Breast epithelium (tissue), 4 donors: ENCODE measurements at places on chromosomes 3 and 15.

DNA sequence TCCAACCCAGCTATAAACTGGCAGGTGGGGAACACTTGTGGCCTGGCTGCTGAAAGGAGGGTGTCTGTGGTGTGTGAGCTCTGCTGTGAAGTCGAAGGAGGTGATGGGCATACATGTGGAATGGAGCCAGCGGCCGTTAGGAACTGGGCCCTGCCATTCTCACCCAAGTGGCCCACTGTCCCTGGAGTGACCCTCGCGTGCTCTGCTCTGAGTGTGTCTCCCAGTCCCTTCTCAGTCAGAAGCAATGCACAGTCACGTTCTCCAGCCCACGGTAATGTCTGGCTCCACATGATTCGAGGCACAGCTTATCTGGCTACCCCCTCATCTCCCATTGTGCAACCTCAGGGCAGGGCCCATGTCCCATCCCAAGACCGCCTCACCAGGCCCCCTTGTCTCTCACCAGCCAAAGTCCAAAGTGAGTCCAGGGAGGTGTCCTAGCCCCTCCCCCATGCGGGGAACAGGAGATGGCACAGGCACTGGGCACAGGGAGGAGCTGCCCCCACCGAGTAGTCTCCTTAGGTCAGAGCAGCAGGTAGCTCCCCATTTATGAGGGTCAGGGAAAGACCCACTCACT is 62.9 kb downstream of the ZNF445 start:
- no peak overlapping the region for H3K4me3 ChIP-seq
- H3K27me3 ChIP-seq: no peaks in the 10 kb centered on the region
- H3K27ac ChIP-seq: no peak overlapping the region
- no peaks in the 10 kb centered on the region for H3K36me3 ChIP-seq

- H3K4me3 ChIP-seq: no peak overlapping the region
- no peaks in the 10 kb centered on the region for H3K27me3 ChIP-seq
- H3K4me1 ChIP-seq: no peaks in the 10 kb centered on the region
- no peak for DNase-seq
- no peaks in the 10 kb centered on the region for H3K36me3 ChIP-seq
Measured at GRCh38 chr3:193704431-193704830, 111.4 kb downstream of the OPA1 start.

DNA sequence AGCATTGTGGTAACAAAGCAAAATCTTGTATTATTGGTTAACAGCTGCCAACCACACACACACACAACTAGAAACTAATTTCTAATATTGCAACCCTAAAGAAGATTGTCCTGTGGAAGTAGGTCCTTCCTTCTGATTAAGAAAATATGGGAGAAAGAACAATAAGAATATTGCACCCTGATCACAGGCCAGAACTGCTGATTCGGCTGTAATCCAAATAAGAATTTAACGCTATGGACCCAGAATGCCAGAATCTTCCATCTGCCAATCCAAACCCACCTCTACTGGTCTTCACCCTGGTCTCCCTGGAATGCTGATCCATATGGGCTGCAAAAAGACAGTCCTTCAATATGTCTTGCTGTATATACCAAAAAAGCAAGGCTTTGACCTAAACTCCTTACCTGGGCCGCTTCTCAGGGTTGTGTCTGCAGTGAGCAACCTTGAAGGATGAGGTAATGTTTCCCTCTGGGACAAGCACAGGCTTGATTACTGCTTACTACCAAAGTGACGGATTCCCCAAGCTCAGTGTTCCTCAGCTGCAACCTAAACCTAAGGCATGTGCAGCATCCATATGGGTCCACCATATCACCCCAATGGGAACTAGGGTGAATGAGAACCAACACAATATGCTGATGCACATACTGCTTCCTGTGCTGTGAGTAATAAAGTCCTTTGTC is 8.0 kb downstream of the CCDC14 start:
- H3K4me1 ChIP-seq: no peaks in the 10 kb centered on the region
- no peak overlapping the region for H3K4me3 ChIP-seq
- no peaks in the 10 kb centered on the region for H3K27me3 ChIP-seq
- no peak overlapping the region for H3K27ac ChIP-seq
- H3K36me3 ChIP-seq: no peaks in the 10 kb centered on the region

GRCh38 chr3:195881276-195881988 is 26.9 kb downstream of the TNK2 start:
- no peak overlapping the region for H3K27ac ChIP-seq
- DNase-seq: no peak
- no peaks in the 10 kb centered on the region for H3K27me3 ChIP-seq
- H3K36me3 ChIP-seq: no peaks in the 10 kb centered on the region
- no peak overlapping the region for H3K4me3 ChIP-seq
- H3K4me1 ChIP-seq: no peaks in the 10 kb centered on the region

GRCh38 chr3:59472541-59472940 is 422.7 kb upstream of the CFAP20DC start:
- H3K27me3 ChIP-seq: no peaks in the 10 kb centered on the region
- no peak for DNase-seq
- H3K4me1 ChIP-seq: no peaks in the 10 kb centered on the region
- no peaks in the 10 kb centered on the region for H3K36me3 ChIP-seq

DNA sequence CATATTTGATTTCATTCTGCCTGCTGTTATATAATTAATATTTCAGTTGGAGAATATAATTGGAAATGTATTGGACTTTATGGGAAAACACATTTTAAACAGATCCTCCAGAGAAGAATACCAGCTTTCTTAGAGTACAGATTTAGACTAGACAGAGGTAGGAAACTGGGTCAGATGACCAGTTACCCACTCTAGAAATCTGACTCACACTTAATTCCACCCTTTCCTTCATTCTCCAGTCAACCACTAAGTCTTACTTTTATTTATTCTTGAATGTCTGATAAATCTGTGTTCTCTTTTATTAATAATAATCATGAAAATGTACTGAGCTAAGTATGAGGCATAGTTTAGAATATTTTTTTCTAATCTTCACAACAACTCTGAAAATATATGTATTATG is 110.7 kb downstream of the LRRC49 start:
- H3K27ac ChIP-seq: no peak overlapping the region
- no peak for DNase-seq
- no peaks in the 10 kb centered on the region for H3K36me3 ChIP-seq
- no peak overlapping the region for H3K4me3 ChIP-seq

DNA sequence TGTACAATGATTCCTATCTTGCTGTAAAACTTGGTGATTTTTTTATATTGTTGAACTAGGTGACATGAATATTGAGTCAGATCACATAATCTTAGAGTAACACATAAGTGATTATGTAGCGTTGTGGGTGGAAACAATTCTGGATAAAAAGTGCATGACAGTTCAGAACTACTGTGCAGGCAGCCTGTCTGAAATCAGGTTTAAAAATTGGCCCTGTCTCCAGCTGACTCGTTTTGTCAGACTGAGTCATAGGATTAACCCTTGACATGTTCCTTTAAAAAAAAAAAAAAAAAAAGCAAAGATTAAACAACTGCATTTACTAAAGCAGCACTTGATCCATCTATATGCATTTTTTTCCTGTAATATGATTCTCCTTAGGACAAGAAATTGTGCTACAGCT is 160.0 kb upstream of the CGNL1 start:
- no peaks in the 10 kb centered on the region for H3K4me1 ChIP-seq
- no peak overlapping the region for H3K27ac ChIP-seq
- no peaks in the 10 kb centered on the region for H3K36me3 ChIP-seq
- no peak for DNase-seq
- no peaks in the 10 kb centered on the region for H3K27me3 ChIP-seq

- no peaks in the 10 kb centered on the region for H3K27me3 ChIP-seq
- no peak overlapping the region for H3K27ac ChIP-seq
- H3K4me1 ChIP-seq: no peaks in the 10 kb centered on the region
- H3K36me3 ChIP-seq: no peaks in the 10 kb centered on the region
Measured at GRCh38 chr3:50395070-50395860, 35.9 kb upstream of the TMEM115 start.

DNA sequence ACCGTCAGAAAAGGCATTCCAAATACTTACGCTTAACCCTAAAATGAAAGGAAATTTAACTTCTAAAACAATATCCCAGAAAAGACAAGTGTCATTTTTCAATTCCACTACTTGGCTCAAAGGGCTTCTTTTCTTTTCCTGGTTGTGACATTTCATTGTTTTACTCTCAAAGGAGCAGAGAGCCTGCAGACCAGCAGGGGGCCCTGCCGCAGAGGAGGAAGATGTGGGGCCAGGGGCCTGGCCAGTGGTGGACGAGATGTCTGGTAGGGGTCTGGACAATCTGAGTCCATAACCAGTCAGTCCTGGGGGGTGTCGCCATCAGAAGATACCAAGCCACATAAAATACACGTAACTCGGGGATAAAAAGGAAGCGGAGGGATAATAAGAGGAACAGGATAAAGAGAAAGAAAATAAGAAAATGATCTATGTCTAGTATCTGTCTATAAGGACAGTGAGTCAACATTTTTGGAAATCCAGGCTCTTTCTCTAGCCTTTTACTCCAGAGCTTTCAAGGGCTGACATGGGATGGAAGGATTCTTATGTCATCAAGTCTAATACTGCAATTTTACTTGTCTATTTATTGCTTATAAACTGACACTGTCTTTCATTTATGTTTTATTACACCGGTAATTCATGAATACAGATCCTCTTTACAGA is 54.2 kb upstream of the ARHGEF3 start:
- H3K27me3 ChIP-seq: no peaks in the 10 kb centered on the region
- no peak overlapping the region for H3K27ac ChIP-seq
- DNase-seq: no peak
- no peaks in the 10 kb centered on the region for H3K4me1 ChIP-seq
- H3K36me3 ChIP-seq: no peaks in the 10 kb centered on the region

GRCh38 chr15:27059610-27060202 is 88.7 kb downstream of the GABRG3 start:
- H3K27me3 ChIP-seq: no peaks in the 10 kb centered on the region
- no peaks in the 10 kb centered on the region for H3K36me3 ChIP-seq
- H3K4me1 ChIP-seq: no peaks in the 10 kb centered on the region
- H3K4me3 ChIP-seq: no peak overlapping the region
- no peak overlapping the region for H3K27ac ChIP-seq

DNA sequence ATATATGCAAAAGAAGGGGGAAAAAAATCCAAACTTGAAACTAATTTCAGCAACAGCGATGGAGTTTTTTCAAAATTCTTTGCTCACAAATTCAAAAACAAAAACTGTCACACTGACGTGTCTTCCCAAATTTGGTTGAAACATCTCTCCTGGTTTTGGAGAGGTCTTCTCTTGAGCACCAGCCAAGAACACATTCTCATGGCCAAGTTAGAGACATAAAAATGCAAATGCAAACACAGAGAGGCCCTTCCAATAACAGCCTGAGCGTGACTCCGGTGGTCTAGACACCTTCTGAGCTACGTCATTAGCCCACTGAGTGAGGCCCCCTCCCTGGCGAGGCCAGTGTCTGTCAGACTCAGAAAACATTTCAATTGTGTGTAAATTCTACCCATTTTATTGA is 436.0 kb upstream of the PROK2 start:
- no peaks in the 10 kb centered on the region for H3K4me1 ChIP-seq
- no peak overlapping the region for H3K4me3 ChIP-seq
- H3K36me3 ChIP-seq: no peaks in the 10 kb centered on the region
- no peak for DNase-seq

DNA sequence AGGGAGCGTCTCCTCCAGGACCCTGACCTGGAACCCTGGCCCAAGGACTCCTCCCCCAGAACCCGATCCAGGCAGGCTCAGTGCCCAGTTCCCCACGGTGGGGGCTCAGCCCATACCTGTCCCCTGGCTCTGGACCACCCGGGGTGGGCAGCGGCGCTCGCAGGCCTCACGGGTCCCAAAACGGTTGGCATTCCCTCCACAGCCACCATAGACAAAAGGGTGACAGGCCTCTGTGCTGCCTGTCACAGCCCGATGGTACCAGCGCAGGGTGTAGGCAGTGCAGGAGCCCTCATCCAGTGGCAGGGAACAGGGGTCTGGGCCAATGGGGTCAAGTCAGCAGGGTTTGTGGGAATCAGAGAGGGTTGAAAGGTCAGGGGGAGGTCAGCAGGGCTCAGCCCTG is 1.1 kb upstream of the UCN2 start:
- no peaks in the 10 kb centered on the region for H3K27me3 ChIP-seq
- H3K27ac ChIP-seq: no peak overlapping the region
- no peaks in the 10 kb centered on the region for H3K4me1 ChIP-seq
- no peaks in the 10 kb centered on the region for H3K36me3 ChIP-seq

DNA sequence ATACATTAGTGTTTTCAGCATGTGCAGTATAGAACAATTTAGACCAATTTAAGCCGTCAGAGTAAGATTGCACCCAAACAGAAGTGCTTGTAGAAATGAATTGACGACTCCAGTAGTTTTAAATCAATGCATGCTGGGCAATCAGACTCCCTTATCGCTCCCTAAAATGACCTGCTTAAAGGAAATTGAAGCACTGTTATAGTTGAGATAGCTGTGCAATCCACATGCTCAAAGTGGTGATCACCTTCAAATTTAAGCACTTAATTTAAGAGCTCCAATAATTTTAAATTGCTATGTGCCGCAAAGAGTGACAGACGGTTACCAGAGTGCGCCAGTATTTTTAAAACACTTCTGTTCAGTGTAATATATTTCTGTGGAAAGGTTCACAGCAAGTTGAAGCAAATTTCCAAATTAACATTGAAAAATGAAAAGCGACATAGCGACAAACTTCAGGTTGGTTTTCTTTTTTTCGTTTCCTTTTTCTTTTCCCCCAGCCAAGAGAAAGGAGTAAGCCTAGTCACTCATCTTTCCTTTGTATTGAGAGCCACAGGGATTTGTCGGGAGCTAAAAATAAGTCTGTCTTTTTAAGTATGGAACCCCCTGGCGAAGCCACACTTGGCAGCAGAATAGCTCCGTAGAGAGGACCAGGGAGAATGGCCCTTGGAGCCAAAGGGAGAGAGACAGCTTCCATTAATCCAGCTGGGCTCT is 436.4 kb upstream of the RBMS3 start:
- H3K4me1 ChIP-seq: no peaks in the 10 kb centered on the region
- no peaks in the 10 kb centered on the region for H3K36me3 ChIP-seq
- no peak overlapping the region for H3K27ac ChIP-seq
- DNase-seq: no peak

DNA sequence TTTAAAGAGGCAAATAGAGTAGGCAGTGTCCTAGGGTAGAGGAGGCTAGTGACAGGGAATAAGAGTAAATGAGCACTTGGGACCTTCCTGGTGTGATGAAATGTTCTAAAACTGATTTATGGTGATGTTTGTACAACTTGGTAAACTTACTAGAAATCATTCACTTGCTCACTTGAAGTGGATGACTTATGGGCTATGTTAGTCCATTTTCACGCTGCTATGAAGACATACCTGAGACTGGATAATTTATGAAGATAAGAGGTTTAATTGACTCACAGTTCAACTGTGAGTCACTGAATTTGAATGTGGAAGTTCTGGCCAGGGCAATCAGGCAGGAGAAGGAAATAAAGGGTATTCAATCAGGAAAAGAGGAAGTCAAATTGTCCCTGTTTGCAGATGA is 31.7 kb upstream of the DHX36 start:
- H3K27ac ChIP-seq: no peak overlapping the region
- H3K36me3 ChIP-seq: no peaks in the 10 kb centered on the region
- no peaks in the 10 kb centered on the region for H3K4me1 ChIP-seq

DNA sequence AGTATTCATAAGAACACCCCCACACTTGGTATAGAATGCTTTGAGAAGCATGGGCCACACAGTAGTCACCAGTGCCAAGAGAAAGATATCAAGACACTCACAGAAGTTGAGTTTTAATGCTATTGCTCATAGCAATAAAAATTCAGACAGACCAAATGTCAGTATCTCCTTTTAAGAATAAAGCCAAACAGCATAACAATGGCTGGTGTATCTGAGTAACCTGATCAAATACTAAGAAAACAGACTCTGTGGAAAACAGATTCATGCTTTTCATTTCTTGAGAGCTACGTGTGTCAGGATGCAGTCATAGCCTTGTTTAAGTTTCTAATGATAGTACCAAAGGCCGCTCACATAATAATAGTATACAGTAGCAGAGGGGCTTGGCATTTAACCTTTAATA is 778.5 kb downstream of the MECOM start:
- H3K4me1 ChIP-seq: no peaks in the 10 kb centered on the region
- H3K4me3 ChIP-seq: no peak overlapping the region
- no peaks in the 10 kb centered on the region for H3K27me3 ChIP-seq
- no peak for DNase-seq
